IMR-90 (cell line): ENCODE measurements at places on chromosomes 4 and X. TPM values are rescaled to one million over a fixed set of nuclear protein-coding genes. Genes with fewer than 3 reads are reported as not detected.

Gene POLN
- polyA plus RNA-seq, result 0.63 and 0.82 TPM in 2 replicates

Gene CYSLTR1
- polyA plus RNA-seq, result not detected in 2 replicates

Gene HMGN5
- polyA plus RNA-seq, result 3.4 TPM in 2 replicates

Gene FAM13A
- 9.5 and 13.1 TPM in 2 replicates for polyA plus RNA-seq
